ENCODE measurements at places on chromosomes 5 and 9.

- DNase-seq, result peak; percentile 33
These were observed 79.1 kb downstream of the LHFPL2 start for GRCh38 chr5:78569441-78569840.

- no peak for DNase-seq
These were observed 169.3 kb downstream of the CCDC192 start for GRCh38 chr5:127872494-127872893.

DNA sequence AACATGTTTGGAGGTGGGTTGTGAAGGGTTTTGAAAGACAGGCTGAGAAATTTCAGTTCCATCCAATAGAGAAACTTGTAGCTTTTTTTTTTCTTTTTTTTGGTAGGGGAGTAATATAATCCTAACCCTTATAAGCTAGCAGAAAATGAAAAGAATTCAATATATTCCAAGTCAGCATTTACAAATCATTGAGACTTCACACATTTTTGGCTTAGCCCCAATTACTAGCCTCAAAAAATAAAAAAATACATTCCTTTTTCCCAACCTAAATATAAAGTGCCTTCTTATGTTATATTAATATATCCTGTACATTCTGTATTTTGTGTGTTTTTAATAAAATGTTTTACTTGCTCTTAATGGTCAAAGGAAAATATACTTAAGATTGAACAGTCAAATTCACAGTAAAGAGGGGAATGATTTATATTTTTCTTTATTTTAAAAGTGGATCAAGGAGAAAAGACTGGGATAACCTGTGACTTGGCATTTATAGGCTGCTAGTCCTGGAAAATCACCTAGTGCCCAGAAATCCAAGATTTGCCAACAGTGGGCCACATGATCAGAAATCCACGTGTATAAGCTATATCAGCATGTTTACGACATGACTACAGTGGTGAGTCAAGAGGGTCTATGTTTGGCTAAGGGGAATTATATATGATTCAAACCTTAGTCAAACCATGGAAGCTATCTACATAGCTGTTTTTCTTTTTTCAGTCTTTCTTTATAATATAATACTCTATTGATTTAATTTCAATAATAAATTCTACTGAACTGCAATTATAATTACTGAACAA lies 14.5 kb downstream of the HACD4 start:
- no peak for DNase-seq

GRCh38 chr9:80146466-80146865 lies 574.7 kb downstream of the TLE4 start:
- no peak for DNase-seq

DNA sequence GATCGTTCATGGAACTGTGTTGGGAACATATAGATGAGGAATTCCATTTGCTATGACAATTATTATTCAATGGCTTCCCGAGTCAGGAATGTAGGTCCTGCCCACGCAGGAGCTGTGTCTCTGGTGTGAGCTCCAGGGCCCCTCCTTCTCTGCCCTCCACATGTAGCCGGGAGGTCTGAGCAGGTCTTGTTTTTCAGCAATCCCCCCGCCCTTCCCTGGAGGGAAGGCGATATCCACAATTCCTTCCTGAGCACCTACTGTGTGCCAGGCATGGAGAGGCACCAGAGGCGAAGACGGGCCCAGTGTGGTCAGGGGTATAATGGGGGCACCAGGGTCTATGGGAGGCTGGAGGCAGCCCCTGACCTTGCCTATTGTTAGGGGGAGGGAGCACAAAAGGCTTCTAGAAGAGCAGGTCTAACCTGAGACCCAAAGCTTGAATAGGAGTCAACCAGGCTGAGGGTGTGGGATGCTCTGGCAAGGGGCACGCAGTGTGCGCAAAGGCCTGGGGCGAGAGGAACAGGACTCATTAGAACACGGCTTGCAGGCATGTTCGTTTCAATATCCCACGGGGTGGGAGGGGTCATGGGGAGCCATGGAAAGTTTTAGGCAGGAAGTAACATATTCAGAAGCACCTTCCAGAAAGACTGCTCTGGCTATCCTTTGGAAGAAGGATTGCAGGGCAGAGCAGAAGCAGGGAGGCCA lies 154.9 kb downstream of the C9orf50 start:
- DNase-seq, result no peak

- no peak for DNase-seq
These were observed 615 bp downstream of the RACK1 start for GRCh38 chr5:181243018-181243563.

GRCh38 chr9:14301583-14302021 lies 12.3 kb downstream of the NFIB start:
- DNase-seq, result no peak

GRCh38 chr5:169288066-169288930 lies 12.6 kb downstream of the SLIT3 start:
- no peak for DNase-seq

DNA sequence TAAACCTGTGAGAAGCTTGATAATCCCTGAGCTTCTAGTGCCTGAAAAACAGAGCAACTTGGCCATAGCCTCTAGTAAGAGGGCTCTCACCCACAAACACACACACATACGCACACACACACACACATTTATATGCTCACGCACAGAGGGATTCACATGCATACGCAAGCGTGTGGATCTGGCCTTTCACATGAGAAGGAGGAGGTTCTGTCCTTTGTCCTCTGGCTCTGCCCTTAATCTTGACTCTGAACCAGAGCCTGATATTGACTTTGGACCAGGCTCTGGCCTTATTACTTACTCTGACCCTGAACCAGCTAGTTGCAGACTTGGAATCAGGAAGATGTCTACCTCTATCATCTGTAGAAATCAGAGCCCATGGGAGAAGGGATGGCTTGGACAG lies 10.0 kb upstream of the P4HA2 start:
- DNase-seq, result no peak

GRCh38 chr9:75892216-75892911 lies 1.9 kb downstream of the PCSK5 start:
- peak; percentile 38 for DNase-seq

Data from amygdala (tissue), 56 donors.